ENCODE measurements at places on chromosomes 16 and 17.
A peak's percentile ranks its signal among the peaks of the same experiment; 100 is the strongest.

GRCh38 chr16:81499576-81500380, 55.2 kb downstream of the CMIP start:
- DNase-seq = no peak

DNA sequence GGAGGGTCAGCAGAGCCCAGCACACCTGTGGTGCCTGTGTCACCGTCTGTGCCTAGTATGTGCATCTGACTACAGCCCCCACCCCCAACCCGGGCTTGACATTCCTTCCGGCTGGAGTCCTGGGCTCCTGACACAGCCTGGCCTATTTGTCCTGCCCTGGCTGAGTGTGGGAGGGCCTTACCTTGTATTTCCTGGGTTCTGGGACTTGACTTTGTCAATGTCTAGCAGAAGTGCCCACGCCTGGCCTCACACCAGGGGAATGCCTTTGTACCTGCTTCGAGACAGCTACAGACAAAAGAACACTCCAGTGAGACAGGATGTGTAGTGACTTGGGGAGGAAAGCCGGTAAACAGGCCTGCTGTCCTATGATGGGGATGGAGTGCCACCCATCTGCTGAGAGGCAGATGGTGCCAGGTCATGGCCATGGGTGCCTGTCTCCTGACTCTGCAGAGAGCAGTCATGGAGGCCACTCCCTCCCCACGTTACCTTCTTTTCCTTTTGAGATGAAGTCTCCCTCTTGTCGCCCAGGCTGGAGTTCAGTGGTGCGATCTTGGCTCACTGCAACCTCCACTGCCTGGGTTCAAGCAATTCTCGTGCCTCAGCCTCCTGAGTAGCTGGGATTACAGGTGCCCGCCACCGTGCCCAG, 42.8 kb downstream of the TNFRSF13B start:
- DNase-seq = no peak

DNA sequence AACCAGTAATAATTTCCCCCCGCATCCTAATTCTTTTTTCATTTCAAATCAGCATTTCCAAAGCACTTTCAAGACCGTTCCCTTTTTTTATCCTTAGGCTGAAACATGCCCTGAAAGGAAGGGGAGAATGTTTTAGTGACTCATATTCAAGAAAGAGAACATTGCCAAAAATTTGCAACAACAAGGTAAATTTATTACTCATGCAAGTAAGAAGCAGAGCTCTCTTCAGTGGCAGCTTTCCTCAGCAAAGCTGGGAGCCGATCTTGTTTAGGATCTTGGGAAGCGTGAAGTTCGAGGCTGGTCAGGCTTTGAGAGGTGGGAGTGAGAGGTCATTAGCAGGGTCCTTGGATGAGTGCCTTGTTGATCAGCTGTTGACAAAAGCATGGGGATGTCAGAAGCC, 129.5 kb downstream of the PRKCA start:
- DNase-seq = no peak

- DNase-seq = no peak
Observed at GRCh38 chr17:66169839-66170238, 22.1 kb downstream of the CEP112 start.

- no peak for DNase-seq
Observed at GRCh38 chr16:12818326-12818725, 14.6 kb upstream of the CPPED1 start.

DNA sequence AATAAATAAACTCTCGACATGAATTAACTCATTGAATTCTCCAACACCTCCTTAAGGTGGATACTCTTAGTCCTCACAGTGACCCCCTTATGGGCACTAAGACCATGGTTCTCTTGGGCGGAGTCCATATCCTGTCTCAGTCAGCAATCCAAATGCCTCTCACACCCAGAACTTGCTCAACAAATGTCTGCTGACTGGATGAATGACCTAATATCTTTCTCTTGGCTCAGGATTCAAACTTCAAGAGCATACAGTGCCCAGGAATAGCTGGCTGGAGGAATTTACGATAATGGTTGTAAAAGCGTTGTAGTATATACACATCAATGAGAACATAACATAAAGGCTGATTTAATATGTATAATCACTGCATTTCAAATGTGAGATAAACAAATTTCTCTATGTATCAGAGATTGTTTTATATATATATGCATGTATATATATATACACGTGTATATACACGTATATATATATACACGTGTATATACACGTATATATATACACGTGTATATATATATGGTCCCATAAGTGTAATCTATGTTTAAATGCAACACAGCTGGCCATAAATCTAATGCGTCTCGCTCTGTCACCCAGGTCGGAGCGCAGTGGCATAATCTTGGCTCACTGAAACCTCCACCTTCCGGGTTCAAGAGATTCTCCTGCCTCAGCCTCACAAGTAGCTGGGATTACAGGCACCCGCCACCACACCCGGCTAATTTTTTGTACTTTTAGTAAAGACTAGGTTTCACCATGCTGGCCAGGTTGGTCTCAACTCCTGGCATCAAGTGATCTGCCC, 6.5 kb upstream of the UBB start:
- no peak for DNase-seq

GRCh38 chr17:78865682-78866390, 25.2 kb upstream of the USP36 start:
- peak; percentile 64 for DNase-seq
